Large intestine (tissue), 12 donors: ENCODE measurements at places on chromosomes 1 and 21. TPM values are rescaled to one million over a fixed set of nuclear protein-coding genes. Genes with fewer than 3 reads are reported as not detected.

PRPF38A gene
- polyA plus RNA-seq, result 51.0 TPM

DNA sequence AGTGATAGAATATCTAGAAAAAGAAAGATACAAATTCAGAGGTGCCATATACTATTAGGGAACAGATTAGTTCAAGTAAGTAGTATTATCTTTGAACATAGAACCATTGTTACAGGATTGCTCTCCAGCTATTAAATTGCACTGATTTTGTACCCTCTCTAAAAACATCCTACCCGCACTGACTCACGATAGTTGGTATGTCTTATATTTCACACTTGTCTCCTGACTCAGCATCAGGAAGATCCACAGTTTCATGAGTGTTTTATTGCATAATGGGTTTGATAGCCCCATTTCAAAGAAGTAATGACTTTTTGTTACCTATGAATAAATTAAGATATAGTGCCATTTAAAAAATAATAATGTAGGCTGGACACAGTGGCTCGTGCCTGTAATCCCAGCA is 6.0 kb downstream of the TATDN3 start:
- H3K4me1 ChIP-seq, result peaks cover 10% of the 10 kb centered on the region
- H3K27me3 ChIP-seq, result no peaks in the 10 kb centered on the region
- DNase-seq, result no peak
- H3K36me3 ChIP-seq, result no peaks in the 10 kb centered on the region

KRTAP20-4 gene
- not detected for polyA plus RNA-seq

DNA sequence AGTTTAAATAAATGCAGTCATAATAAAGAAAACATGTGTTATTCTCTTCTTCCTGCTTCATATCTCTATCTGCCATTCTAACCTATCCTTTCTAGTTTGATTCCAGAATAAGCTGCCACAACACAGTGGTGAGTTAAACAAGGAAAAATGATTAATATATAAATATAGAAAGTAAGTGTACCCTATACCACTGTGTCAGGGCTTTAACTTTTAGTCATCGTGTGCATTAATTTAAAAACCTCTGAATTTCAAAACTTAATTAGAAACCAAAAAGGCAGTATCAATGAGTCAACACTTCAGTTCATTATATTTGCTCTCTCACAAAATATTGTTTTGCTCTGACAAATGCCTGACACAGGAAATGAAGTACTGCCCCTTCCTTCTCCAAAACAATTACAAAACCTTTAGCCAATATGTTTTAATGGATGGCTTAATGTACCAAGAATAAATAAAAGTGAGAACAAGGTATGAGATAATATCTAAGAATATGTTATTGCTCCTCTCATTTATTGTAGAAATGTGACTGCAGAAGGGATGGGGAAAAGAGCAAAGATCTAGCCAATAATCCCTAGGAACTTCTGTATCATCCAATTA is 634.8 kb downstream of the KCNT2 start:
- no peak overlapping the region for H3K4me3 ChIP-seq
- no peaks in the 10 kb centered on the region for H3K27me3 ChIP-seq
- no peaks in the 10 kb centered on the region for H3K36me3 ChIP-seq
- H3K27ac ChIP-seq, result no peak overlapping the region
- H3K4me1 ChIP-seq, result no peaks in the 10 kb centered on the region

DNA sequence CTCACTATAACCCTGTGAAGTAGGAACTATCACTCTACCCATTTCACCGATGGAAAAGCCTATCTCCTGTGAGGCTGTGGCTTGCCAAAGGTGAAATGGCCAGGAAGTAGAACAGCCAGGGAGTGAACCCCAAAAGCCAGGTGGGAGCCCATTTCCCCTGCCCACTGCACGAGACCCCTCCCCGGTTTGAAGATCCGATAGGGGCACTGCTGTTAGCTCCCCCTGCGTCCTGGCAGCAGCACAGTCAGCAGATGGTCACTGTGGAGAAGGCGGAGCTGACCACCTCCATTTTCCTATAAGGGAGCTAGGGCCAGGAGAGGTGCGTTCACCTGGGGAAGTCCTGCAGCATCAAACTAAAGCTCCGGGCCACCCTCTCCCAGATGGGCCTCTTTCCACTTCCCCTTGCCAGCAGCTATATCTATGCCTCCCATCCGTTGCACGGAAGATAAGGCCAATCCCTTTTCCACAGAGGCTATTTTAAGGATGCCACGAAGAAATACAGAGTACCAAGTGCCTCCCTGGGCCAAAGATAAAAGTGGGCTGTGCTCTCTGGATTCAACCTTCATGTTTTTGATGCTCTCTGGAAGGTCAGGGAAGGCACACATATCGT is 7.8 kb downstream of the ERG start:
- no peak overlapping the region for H3K27ac ChIP-seq
- no peaks in the 10 kb centered on the region for H3K27me3 ChIP-seq
- no peaks in the 10 kb centered on the region for H3K36me3 ChIP-seq
- no peak overlapping the region for H3K4me3 ChIP-seq

DNA sequence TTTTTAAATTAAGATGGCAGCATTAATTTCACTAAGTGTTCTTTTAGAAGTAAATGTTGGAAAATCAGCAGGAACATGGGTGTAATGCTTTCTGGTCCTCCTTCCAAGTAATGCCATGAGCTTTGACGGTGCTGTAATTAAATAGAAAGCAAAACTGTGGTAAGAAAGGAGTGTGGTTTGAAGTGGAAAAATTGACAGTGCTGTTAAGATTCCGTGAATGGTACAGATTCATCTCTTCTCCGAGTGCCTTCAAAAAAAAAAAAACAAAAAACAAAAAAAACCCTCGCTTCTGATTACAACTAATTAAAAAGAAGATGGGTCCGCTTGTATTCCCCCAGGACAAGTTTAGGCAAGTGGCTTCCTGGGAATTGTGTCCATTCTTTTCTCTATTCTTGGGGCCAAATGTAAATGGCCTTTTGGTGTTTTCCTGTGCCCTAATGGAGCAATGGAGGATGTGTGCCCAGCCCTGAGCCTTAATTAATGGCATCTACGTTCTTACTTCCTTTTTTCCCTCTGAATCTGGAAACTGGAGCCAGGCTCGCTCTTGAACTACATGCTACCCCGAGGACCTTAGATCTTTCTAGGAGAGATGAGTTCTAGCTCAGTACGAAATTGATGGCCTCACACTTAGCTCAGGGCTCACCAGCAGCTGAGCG is 5.1 kb downstream of the LMO4 start:
- DNase-seq, result peak; percentile 28
- H3K4me1 ChIP-seq, result peaks cover 19% of the 10 kb centered on the region
- H3K27me3 ChIP-seq, result no peaks in the 10 kb centered on the region
- peaks cover 9% of the 10 kb centered on the region for H3K36me3 ChIP-seq

- no peaks in the 10 kb centered on the region for H3K27me3 ChIP-seq
- H3K4me3 ChIP-seq, result no peak overlapping the region
- H3K27ac ChIP-seq, result no peak overlapping the region
- DNase-seq, result no peak
These were observed 43.8 kb downstream of the DDAH1 start for GRCh38 chr1:85421179-85421578.

DNA sequence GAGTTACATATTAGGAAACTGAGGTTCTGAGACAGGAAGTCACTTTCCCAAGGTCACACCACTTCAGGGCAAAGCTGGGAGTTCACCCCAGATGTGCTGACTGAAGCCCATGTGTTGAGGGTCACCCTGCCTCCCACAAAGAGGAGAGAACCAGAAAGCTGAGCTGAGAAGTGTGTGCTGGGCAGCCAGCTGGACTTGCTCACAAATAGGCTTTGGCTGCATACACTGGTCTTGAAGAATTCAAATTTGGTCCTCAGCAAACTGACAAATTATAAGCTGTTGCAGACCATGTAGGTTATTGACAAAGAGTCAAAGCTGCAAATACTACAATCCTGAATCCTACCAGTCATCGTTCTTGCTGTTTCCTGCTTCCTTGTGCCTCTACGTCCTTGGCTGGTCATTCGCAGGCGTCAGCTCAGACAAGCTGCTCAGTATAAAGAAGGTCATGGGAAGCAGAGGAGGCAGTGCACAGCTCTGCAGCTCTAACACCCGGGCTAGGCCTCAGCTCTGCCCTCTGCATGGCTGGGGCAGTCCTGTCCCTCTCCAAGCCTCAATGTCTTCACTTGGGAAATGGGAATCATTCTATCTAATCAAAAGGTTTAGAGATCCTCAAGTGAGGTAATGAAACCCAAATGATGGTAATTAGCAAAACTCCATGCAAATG is 40.0 kb downstream of the CDCP2 start:
- no peak for DNase-seq
- H3K27ac ChIP-seq, result no peak overlapping the region
- no peaks in the 10 kb centered on the region for H3K4me1 ChIP-seq
- no peaks in the 10 kb centered on the region for H3K36me3 ChIP-seq
- no peaks in the 10 kb centered on the region for H3K27me3 ChIP-seq
- no peak overlapping the region for H3K4me3 ChIP-seq

GRCh38 chr21:32328595-32328994 is 29.9 kb downstream of the MRAP start:
- H3K27me3 ChIP-seq, result no peaks in the 10 kb centered on the region
- H3K4me1 ChIP-seq, result no peaks in the 10 kb centered on the region
- DNase-seq, result no peak
- H3K4me3 ChIP-seq, result no peak overlapping the region
- peak overlapping the region; percentile 33 for H3K27ac ChIP-seq

DNA sequence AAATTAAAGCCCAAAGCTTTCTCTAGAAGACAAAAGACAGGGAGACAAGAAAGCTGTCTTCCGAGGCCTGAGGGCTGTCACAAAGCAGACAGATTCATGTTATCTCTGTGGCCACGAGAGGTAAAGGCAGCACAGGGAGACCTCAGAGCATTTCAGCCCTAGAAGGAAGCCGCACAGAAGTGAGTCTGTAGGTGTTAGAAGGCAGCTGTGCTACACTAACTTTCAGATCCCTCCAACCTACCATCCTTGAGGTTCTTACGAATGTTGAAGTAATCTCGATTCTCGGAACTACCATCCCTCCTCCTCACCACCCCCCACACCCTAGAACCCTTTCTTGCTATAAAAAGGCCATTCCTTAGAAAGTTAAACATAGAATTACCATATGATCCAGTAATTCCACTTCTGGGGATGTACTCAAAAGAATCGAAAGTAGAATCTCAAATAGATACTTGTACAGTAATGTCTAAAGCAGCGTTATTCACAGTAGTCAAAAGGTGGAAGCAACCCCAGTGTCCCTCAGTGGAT is 21.5 kb upstream of the LYST start:
- H3K27ac ChIP-seq, result no peak overlapping the region
- no peak for DNase-seq
- H3K36me3 ChIP-seq, result no peaks in the 10 kb centered on the region
- H3K27me3 ChIP-seq, result no peaks in the 10 kb centered on the region

FCRLB gene
- 0.60 TPM for polyA plus RNA-seq

DNA sequence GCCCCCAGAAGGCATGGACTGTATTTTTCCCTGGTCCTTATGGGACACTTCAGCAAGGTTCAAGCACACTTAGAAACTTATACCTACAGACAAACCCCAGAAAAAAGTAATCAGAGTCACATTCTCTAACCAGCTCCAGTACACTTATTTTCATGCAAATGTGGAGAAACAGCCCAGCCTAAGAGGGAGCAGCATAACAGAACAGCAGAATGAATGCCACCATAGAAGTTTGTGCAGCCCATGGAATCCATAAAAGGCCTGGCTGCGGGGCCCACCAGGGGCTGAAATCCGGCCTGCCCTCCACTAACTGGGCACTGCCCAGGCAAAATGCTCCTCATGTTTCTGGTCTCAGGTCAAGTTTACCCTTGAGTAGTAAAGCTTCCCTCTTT is 60.4 kb upstream of the ATP1A1 start:
- no peaks in the 10 kb centered on the region for H3K27me3 ChIP-seq
- DNase-seq, result no peak
- H3K4me1 ChIP-seq, result peaks cover 56% of the 10 kb centered on the region
- H3K4me3 ChIP-seq, result no peak overlapping the region
- H3K27ac ChIP-seq, result peak overlapping the region; percentile 80
- H3K36me3 ChIP-seq, result no peaks in the 10 kb centered on the region

CELA3B gene
- 0.21 TPM for polyA plus RNA-seq

GRCh38 chr1:92805216-92805615 is 20.3 kb upstream of the EVI5 start:
- H3K27ac ChIP-seq, result peak overlapping the region; percentile 64
- DNase-seq, result no peak
- no peak overlapping the region for H3K4me3 ChIP-seq
- H3K27me3 ChIP-seq, result no peaks in the 10 kb centered on the region
- H3K4me1 ChIP-seq, result peaks cover 6% of the 10 kb centered on the region
- H3K36me3 ChIP-seq, result no peaks in the 10 kb centered on the region

GRCh38 chr1:154539486-154540483 is 18.7 kb downstream of the UBE2Q1 start:
- no peaks in the 10 kb centered on the region for H3K36me3 ChIP-seq
- no peak overlapping the region for H3K27ac ChIP-seq
- H3K4me3 ChIP-seq, result no peak overlapping the region
- peaks cover 26% of the 10 kb centered on the region for H3K27me3 ChIP-seq

- H3K27me3 ChIP-seq, result peaks cover 4% of the 10 kb centered on the region
- no peak overlapping the region for H3K4me3 ChIP-seq
- H3K36me3 ChIP-seq, result no peaks in the 10 kb centered on the region
- H3K27ac ChIP-seq, result no peak overlapping the region
- DNase-seq, result no peak
These were observed 356.4 kb upstream of the PLXNA2 start for GRCh38 chr1:208600456-208601190.

GRCh38 chr1:64242895-64243756 is 39.7 kb downstream of the UBE2U start:
- no peak for DNase-seq
- no peak overlapping the region for H3K4me3 ChIP-seq
- no peaks in the 10 kb centered on the region for H3K4me1 ChIP-seq
- no peak overlapping the region for H3K27ac ChIP-seq
- no peaks in the 10 kb centered on the region for H3K36me3 ChIP-seq

GRCh38 chr1:64514197-64514765 is 44.4 kb downstream of the CACHD1 start:
- no peaks in the 10 kb centered on the region for H3K36me3 ChIP-seq
- no peaks in the 10 kb centered on the region for H3K27me3 ChIP-seq
- H3K4me1 ChIP-seq, result peaks cover 24% of the 10 kb centered on the region
- DNase-seq, result peak; percentile 85
- peak overlapping the region; percentile 71 for H3K27ac ChIP-seq
- H3K4me3 ChIP-seq, result no peak overlapping the region

GRCh38 chr1:247268390-247269045 is 12.6 kb downstream of the VN1R5 start:
- H3K27ac ChIP-seq, result no peak overlapping the region
- H3K27me3 ChIP-seq, result no peaks in the 10 kb centered on the region
- H3K4me1 ChIP-seq, result no peaks in the 10 kb centered on the region
- no peak overlapping the region for H3K4me3 ChIP-seq
- H3K36me3 ChIP-seq, result no peaks in the 10 kb centered on the region

- peaks cover 8% of the 10 kb centered on the region for H3K27me3 ChIP-seq
- H3K27ac ChIP-seq, result no peak overlapping the region
- DNase-seq, result no peak
- no peak overlapping the region for H3K4me3 ChIP-seq
- peaks cover 8% of the 10 kb centered on the region for H3K36me3 ChIP-seq
- peaks cover 25% of the 10 kb centered on the region for H3K4me1 ChIP-seq
These were observed 20.4 kb upstream of the CCDC27 start for GRCh38 chr1:3731583-3732433.
